SIG-M5 (cell line): ENCODE measurements at places on chromosomes 11 and 22.

GRCh38 chr11:30348035-30348434, 25.1 kb downstream of the ARL14EP start:
- no peak for DNase-seq

- DNase-seq = peak; percentile 73
Observed at GRCh38 chr22:31490496-31490925, 869 bp upstream of the EIF4ENIF1 start.

- no peak for DNase-seq
Observed at GRCh38 chr22:47075568-47075967, 313.1 kb downstream of the TBC1D22A start.

GRCh38 chr11:267491-267994, 10.7 kb upstream of the NLRP6 start:
- no peak for DNase-seq

DNA sequence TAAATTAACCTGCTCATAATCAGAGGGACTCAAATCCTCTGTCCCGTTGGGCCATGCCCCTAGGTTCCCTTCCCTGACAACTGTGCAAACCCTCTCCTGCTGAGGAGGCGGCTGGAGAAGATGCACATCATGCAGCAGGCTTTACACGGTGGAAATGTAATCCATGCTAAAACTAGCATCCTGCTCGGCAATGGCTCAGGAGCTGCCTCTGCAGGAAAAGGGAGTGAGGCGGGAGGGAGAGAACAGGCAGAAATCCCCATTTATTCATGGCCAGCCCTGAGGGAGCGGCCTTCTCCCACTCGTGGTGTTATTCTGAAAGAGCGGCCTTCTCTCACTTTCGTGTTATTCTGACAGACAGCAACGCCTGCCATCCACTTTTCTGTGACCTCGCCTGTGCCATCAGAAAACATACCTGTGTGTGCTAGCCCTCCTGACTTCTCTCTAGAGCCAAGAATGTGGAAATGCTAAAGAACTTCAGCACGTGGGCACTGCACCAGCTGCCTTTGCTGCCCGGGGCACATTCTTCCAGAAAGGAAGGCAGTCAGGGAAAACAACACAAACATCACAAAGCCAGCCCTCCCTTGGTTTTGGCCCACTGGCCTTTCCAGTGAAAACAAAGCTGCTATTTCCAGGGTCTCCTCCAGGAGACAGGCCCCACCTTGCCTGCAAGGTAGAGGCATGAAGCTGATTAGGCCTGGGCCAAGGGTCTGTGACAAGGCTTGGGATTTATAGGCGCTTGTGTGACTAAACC, 62.9 kb upstream of the BID start:
- DNase-seq = no peak

GRCh38 chr11:2863276-2863618, 22.3 kb downstream of the CDKN1C start:
- no peak for DNase-seq

GRCh38 chr22:42646569-42647525, 2.3 kb downstream of the CYB5R3 start:
- no peak for DNase-seq

DNA sequence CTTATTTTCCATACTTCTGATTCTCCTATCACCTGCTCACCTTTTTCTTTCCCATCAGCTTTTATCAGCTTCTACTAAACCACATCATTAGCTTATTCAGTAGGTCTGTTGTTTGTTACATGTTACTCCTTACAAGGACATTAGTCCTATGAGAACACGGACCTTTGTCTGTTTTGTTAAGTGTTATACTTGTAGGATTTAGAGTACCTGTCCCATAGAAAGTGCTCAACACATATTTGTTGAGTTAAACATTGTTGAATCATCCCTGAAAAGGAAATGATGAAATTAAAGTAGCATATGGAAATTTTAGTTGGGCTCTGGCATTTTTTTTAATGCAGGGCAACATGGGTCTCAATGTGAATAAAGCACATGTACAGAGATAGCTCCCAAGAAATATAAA, 222.1 kb upstream of the CARD18 start:
- no peak for DNase-seq

DNA sequence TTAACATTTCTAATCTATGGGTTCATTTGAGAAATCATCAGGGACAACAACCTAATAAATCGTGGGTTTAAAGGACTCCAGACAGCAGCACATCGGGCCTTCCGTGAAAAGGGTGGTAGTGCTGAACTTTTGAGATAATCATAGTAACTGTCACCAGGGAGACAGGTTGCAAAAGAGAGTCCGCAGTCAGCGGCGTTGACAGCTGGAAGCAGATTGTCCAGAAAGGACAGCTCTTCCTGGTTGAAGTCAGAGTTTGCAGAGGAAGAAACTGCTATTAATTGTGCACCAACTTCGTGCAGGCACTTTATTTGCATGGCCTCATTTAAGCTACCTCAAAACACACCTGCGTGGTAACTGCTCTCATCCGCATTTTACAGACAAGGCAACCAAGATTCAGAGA, 20.5 kb upstream of the ISX start:
- no peak for DNase-seq

- no peak for DNase-seq
Observed at GRCh38 chr11:69659591-69659990, 15.6 kb downstream of the LTO1 start.

DNA sequence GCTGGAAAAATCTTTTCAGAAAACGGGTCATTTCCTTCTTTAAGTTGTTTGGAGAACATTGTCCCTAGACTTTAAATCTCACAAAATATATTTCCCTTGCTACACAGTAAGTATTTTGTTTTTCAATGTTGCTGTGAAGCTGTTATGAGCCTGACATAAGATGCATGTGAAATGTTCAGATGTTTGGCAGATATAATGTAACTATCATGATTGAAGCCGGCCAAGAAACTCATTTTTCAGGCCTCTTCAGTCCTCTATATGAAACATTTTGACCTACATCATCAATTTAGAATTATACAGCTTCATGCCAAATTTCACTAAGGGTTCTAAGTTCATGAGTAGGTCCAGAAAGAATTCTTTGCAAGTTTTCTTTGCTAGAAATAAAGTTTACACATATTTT, 133.8 kb downstream of the JRKL start:
- no peak for DNase-seq

DNA sequence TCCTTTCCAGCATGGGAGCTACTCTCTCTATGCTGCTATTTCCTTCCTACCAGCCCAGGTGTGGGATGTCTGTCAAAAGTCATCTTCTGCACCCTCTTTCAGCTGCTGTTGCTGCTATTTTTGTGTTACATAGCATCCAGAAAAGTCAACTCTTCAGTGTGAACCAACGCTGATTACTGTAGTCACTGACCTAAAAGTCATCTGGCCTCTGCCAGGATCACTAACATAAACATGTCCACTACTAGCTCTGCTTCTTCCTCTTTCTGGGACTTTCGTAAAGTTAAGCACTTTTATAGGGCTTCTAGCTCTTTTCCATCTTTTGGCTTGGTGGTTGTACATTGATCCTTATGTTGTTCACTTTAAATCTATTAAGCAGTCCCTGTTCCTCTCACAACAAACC, 90.2 kb upstream of the CARD18 start:
- DNase-seq = no peak

DNA sequence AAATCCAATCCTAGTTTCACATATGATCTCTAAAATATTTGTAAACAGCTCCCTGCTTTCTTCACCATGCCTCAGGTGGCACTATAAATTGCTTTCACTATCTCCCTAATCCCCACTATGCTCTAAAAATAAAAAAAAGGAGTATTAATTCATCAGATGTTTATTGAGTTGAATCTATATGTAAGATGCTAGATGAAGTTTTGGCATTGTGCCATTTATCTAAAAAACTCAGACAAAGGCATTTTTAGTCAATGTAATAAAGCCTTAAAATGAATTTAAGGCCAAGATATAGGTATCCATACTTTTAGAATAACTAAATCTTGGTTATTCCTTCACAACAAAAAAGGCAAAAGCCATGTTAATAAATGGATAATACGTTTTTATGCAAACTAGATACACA, 373.9 kb downstream of the ETS1 start:
- DNase-seq = no peak

GRCh38 chr11:9277176-9277575, 12.0 kb upstream of the DENND5A start:
- DNase-seq = no peak

DNA sequence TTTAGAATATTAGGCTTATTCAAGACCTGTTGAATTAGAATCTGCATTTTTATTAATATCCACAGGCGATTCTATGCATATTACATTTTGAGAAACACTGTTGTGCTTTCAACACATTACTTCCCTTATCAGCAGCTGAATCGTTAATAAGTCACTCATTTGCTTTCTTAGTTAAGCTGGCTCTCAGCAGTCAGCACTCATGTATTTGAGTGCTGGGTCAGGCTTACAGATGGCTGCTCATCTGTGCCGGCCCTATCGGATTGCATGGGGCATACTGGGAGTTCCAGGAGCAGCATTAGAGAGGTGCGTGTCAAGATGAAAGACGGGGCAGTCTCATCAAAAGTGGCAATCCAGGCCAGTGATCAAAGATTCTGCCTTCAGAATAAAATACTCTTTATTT, 10.8 kb upstream of the OR51L1 start:
- DNase-seq = no peak

DNA sequence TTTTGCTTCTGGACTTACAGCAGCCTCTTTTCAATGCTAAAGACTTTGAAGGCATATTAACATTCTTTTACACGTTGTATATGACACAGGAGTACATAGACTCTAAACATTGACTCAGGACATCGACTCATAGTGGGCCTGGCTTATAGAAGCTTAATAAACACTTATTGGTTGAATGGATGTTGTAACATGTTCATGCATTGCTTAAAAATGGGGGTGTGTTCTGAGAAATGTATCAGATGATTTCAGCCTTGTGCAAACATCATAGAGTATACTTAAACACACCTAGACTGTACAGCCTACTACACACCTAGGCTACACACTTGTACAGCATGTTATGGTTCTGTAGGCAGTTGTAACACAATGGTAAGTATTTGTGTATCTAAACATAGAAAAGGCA, 17.9 kb downstream of the TTC17 start:
- DNase-seq = no peak

DNA sequence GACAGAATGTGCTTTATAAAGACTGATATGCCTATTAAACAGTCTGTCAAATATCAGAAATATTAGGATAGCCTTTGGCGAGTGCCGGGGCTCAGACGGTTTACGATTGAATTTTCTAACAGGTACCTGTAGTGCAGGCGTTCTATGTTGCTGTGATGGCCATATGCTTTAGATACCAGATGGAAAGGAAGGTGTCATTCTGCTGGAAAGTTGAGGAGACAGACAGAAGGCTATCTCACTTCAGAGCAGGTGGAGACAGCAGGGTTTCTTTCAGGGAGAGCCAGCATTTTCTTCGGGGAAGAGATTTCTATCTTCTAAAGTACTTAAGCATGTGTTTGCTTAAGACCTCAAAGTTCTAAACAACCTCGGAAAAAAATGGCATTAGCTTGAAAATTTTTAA, 415.4 kb downstream of the NTM start:
- no peak for DNase-seq

DNA sequence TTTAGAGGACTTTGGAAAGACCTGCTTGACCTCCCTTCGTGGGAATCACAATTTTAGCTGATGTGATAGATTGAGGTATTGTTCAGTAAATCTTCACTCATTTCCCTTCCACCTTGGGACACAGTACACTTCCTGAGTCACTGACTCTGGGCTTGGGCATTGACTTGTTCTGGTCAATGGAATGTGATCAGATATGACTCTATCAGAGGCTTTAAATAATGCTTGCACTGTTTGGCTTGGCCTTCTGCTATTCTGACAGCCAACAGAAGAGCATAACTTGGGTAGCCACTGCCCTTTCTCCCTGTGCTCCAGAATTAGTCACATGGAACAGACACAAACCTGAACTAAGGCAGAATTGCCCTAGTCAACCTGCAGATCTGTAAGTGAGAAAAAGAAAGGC, 12.5 kb downstream of the PRR5L start:
- no peak for DNase-seq

DNA sequence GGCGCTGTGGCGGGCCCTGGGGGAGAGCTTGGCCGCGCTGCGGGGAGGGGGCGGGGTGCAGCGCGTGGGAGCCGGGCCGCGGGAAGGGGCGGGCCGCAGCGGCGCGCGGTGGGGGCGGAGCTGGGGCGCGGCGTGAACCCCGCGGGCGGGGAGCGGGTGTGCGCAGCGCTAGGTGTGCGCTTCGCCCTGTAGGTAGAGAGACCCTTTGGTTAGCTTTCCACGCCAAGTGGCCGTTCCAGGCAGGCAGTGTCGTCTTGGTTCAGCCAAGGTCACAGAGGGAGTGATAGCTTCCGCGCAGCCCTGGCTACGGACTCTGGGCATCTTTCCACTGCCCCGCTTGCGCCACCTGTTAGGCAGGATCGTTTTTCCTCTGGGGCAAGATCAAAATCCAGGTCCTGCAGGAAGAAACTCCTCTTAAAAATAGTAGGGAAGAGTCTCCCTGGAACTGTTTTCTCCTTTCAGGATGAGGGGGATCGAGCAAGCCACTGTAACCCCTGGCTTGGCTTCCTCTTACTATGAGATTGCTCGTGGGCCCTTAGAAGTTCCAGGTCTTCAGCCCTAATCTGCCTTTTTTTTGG, 434 bp downstream of the BANF1 start:
- DNase-seq = no peak

GRCh38 chr11:104588970-104589369, 309.3 kb downstream of the CASP12 start:
- DNase-seq = no peak

- peak; percentile 86 for DNase-seq
Observed at GRCh38 chr11:9001736-9002135, 2.1 kb downstream of the NRIP3 start.

DNA sequence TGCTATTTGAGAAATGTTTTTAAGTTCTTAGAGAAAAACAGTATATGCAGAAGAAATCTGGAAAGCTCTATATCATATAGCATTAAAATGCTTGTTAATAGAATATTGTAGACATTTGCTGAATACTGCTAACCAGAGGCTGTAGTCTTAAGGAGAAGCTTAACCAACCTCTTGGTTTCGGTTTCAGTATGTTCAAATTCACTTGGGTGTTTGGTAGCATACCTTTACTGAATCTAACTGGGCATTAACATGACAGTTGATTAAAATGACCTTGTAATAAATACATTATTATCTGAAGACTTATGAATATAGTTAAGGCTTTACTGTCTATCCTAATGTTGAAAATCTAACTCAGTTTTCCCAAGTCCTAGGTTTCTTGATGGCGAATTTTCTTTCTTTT, 5.4 kb downstream of the PCF11 start:
- DNase-seq = no peak

GRCh38 chr11:11022125-11022730, 164.4 kb upstream of the ZBED5 start:
- no peak for DNase-seq
